ENCODE measurements at places on chromosomes 6 and 20.
A peak's percentile ranks its signal among the peaks of the same experiment; 100 is the strongest.

- peak; percentile 44 for DNase-seq
Observed at GRCh38 chr20:53609491-53610445, 16.1 kb upstream of the ZNF217 start.

- no peak for DNase-seq
Observed at GRCh38 chr6:118815495-118815894, 78.5 kb upstream of the ASF1A start.

- no peak for DNase-seq
Observed at GRCh38 chr6:165628955-165629354, 34.1 kb downstream of the PDE10A start.

DNA sequence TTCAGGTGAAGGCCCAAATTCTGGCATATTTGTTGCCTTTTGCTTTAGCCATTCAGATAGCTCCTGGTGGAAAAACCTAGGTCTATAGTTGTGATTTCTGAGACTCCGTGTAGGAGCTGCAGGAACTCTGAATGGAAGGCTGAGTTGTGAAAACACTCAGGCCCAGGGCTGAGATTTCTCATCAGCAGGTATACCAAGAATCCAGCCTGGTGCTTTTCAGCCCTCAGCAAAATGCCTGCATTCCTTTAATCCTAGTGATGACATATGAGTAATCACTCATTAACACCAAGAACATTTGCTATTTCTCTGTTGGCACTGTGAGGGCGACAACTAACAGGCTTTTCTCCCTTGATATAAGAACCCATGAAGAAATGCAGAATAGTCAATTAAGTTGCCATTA is 546.1 kb upstream of the MAN1A1 start:
- DNase-seq = no peak

DNA sequence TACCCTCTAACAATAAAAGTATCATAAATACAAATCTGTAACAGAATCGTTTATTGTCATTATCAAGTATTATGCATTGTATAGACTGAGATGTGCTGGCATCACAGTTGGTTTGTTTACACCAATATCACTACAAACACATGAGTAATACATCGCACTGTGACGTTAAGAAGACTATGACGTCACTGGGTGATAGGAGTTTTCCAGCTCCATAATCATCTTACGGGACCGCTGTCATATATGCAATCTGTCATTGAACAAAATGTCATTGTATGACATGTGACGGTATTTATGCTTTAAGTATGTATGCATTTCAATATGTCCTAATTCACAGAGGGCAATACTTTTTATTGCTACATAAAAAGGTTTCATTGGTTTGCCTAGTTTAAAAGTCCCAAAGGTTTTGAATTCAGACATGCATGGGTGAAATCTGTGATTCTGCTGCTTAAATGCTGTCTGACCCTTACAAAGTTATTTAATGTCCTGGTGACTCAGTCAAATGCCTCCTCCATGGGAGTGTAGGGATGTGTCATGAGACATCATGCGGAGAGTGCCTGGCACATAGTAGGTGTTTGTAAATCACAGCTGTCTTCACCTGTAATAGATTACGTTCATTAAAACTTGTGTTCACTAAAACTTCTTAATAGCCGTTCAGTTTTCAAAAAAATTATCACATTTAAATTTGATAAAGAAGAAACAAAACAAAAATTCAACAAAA is 160.7 kb upstream of the PDE10A start:
- DNase-seq = no peak

Data from NCI-H1436 (cell line).